Immature natural killer cell (primary cell): ENCODE measurements at places on chromosomes 11 and 22. TPM values are rescaled to one million over a fixed set of nuclear protein-coding genes. Genes with fewer than 3 reads are reported as not detected.

The PRAME gene
- not detected for polyA plus RNA-seq

The MPZL3 gene
- 5.2 TPM for polyA plus RNA-seq

The SOX6 gene
- polyA plus RNA-seq: not detected

The SULT4A1 gene
- polyA plus RNA-seq: not detected

The OR52I1 gene
- polyA plus RNA-seq: not detected

The AGBL2 gene
- polyA plus RNA-seq: 4.3 TPM

The TYR gene
- polyA plus RNA-seq: not detected

The CRYBB3 gene
- not detected for polyA plus RNA-seq

The ANO5 gene
- polyA plus RNA-seq: 0.07 TPM

The OR52H1 gene
- polyA plus RNA-seq: not detected

The CFAP300 gene
- polyA plus RNA-seq: not detected

The CPT1B gene
- polyA plus RNA-seq: not detected

The MS4A3 gene
- polyA plus RNA-seq: 0.71 TPM

The KIRREL3 gene
- polyA plus RNA-seq: not detected

The SAC3D1 gene
- 11.7 TPM for polyA plus RNA-seq

The SCGB1D2 gene
- polyA plus RNA-seq: not detected

The SYNGR1 gene
- 24.5 TPM for polyA plus RNA-seq

The TNNT3 gene
- polyA plus RNA-seq: not detected

The HBG2 gene
- not detected for polyA plus RNA-seq

The PGR gene
- not detected for polyA plus RNA-seq

The NRGN gene
- 0.82 TPM for polyA plus RNA-seq

The UEVLD gene
- polyA plus RNA-seq: 18.1 TPM

The CCDC87 gene
- not detected for polyA plus RNA-seq

The MPEG1 gene
- 7.1 TPM for polyA plus RNA-seq

The RRP7A gene
- 78.2 TPM for polyA plus RNA-seq

The KCNK7 gene
- polyA plus RNA-seq: not detected

The CCND1 gene
- 0.85 TPM for polyA plus RNA-seq

The CCDC157 gene
- polyA plus RNA-seq: 1.9 TPM

The B4GALNT4 gene
- 0.53 TPM for polyA plus RNA-seq

The LARGE2 gene
- polyA plus RNA-seq: 0.96 TPM

The YPEL1 gene
- 100 TPM for polyA plus RNA-seq

The KRTAP5-8 gene
- polyA plus RNA-seq: not detected

The SCT gene
- polyA plus RNA-seq: not detected

The PDE2A gene
- polyA plus RNA-seq: not detected

The FOLR1 gene
- polyA plus RNA-seq: not detected

The SLCO2B1 gene
- polyA plus RNA-seq: not detected

The C11orf24 gene
- 27.1 TPM for polyA plus RNA-seq

The FZD4 gene
- 0.10 TPM for polyA plus RNA-seq

The CASP5 gene
- polyA plus RNA-seq: not detected

The PDGFD gene
- 70.8 TPM for polyA plus RNA-seq

The BRSK2 gene
- polyA plus RNA-seq: 0.12 TPM
